ENCODE measurements at places on chromosomes 7 and 10. TPM values are rescaled to one million over a fixed set of nuclear protein-coding genes. Genes with fewer than 3 reads are reported as not detected.

AP5Z1 gene
- 156 TPM for total RNA-seq

SDK1 gene
- total RNA-seq = 0.05 TPM

- DNase-seq = no peak
Measured at GRCh38 chr10:69884686-69885085, 83.0 kb downstream of the COL13A1 start.

- DNase-seq = no peak
Measured at GRCh38 chr7:96330193-96330592, 8.3 kb upstream of the SLC25A13 start.

HTR7 gene
- total RNA-seq = 0.20 TPM

PKD2L1 gene
- not detected for total RNA-seq

NEURL1 gene
- total RNA-seq = 8.5 TPM
